ENCODE measurements at places on chromosomes 7 and 10. TPM values are rescaled to one million over a fixed set of nuclear protein-coding genes. Genes with fewer than 3 reads are reported as not detected.

SLC26A3 gene
- not detected for total RNA-seq

SMKR1 gene
- 0.72 TPM for total RNA-seq

DNA sequence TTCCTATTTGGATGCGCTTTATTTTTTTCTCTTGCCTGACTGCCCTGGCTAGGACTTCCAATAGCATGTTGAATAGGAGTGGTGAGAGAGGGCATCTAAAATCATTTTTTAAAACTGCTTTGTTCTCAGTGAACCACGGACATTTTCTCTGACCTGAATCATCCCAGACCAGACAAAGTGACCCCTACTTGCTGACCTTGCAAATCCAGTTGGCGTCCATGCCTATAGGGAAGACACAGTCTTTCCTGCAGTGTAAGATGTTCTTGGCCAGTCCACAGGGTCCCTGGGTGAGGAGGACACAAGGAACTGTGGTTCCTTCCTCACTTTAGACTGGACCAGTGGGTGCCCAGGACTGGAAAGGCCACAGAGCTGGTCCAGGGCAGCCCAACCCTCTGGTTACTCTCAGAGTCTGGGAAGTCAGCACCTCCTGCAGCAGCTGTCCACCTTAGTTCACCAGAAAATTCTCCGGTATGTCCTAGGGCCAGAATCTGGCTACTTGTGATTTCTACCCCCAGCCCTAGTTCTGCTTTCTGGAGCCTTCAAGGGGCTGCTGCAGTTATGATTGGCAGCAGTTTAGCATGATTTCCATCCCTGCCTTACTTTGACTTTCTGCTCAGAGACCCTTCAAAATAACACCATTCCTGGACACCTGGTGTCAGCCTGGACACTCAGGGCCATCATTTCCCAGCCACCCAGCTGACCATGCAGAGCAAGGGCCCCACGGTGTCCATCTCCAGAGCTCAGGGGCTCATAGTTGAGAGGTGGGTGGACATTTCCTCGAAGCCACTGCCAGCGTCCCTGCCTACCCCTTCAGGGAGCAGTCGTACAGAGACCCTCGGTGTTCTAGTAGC, 19.3 kb downstream of the VIPR2 start:
- DNase-seq, result no peak

- DNase-seq, result peak; percentile 14
Observed at GRCh38 chr7:98251231-98251600, 816 bp downstream of the TECPR1 start.

DNA sequence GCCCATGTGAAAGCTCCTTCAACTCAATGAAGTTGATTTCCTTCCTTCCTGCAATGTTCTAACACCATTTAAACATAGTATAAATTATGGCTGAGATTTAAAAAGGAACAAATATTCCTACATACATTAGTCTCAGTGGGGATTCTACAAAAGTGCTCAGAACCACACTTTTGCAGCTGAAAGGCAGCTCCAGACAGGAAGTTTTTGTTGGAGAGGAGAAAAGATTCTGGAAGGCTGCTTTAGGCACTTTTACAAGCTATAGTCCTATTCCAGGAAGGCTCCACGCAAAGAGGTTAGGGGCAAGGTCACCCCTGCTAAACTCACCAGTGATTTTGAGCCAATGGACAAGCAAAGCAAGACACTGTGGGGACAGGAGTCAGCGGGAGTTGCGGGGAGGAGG, 179.2 kb upstream of the CDCA7L start:
- no peak for DNase-seq

DNA sequence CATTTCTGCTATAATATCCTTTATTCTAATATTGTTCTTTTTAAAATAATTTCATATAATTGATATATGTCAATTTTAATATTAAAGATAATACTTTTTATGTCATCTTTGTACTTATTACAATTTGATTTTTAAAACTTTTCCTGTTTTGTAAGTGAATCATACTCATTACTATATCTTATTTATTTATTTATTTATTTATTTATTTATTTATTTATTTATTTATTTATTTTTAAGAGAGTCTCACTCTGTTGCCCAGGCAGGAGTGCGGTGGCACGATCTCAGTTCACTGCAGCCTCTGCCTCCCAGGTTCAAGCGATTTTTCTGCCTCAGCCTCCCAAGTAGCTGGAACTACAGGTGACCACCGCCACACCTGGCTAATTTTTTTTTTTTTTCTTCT, 215.3 kb downstream of the SUGCT start:
- no peak for DNase-seq

Data from osteoblast (primary cell).